ENCODE measurements at places on chromosomes 11 and 22.

GRCh38 chr11:67322049-67322448 lies 18.7 kb downstream of the SSH3 start:
- DNase-seq: no peak

DNA sequence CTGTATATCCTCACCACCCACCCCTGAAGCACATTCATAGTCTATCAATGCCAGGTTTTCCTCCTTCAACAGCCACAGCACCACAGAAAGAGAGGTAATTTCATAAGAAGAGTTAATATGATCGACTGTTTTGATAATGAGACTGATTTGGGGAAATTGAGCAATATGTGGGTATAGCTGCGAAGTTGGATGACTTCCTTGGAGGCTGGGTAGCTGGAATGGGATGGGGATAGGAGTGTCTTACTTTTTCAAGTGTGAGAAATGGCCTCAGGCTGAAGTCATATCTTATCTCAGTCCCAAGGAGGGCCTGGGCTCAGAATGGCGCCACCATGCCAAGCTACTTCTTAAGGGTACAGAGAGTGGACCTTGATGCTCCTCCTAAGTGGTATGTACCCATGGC lies 187.6 kb upstream of the CCDC90B start:
- DNase-seq: no peak

- no peak for DNase-seq
Measured at GRCh38 chr11:83574519-83574918, 288.4 kb upstream of the CCDC90B start.

DNA sequence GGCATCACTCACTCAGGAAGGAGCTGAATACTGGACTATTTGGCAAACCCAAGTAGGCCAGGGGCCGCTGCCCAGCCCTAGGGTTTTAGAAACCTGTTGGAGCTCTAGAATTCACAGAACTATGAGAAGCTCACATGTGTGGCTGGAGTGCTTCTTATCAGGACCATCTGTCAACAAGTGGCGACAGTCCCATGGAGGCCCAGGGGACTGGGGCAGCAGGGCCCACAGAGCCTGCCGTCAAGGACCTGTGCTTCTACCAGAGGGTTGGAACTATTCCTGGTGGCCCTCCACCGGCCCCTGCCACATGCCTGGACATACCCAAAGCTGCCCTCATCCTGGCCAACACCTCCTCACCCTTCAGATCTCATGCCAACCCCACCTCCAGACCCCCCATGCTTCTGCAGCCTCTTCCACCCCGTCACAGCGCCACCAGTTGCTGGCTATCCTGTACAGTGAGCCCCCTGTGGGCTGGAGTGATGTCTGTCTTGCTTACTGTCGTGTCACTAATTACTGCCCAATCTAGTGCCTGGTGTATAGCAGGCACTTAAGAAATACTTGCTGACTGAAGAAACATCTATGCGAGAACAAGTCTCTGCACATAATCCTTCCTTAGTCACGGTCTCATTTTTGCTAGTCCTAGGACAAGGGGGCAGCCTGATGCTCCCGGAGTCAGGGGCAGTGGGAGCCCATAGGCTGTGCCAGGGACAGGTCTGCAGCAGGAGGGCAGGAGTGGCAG lies 27.2 kb upstream of the RASL10A start:
- no peak for DNase-seq

GRCh38 chr11:35179466-35180135 lies 40.6 kb downstream of the CD44 start:
- no peak for DNase-seq

DNA sequence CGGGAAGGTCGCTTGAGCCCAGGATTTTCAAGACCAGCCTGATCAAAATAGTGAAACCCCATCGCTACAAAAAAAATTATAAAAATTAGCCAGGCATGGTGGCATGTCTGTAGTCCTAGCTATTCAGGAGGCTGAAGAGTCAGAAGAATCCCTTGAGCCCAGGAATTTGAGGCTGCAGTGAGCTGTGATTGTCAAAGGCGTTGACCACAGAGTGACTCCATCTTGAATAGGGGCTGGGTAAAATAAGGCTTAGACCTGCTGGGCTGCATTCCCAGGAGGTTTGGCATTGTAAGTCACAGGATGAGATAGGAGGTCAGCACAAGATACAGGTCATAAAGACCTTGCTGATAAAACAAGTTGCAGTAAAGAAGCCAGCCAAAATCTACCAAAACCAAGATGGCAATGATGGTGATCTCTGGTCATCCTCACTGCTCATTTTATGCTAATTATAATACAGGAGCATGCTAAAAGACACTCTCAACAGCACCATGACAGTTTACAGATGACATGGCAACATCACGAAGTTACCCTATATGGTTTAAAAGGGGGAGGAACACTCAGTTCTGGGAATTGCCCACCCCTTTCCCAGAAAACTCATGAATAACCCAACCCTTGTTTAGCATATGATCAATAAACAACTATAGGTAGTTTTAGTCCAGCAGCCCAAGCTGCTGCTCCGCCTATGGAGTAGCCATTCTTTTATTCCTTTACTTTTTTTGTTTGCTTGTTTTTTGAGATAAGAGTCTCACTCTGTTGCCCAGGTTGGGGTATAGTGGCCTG lies 2.8 kb upstream of the RDX start:
- DNase-seq: no peak

DNA sequence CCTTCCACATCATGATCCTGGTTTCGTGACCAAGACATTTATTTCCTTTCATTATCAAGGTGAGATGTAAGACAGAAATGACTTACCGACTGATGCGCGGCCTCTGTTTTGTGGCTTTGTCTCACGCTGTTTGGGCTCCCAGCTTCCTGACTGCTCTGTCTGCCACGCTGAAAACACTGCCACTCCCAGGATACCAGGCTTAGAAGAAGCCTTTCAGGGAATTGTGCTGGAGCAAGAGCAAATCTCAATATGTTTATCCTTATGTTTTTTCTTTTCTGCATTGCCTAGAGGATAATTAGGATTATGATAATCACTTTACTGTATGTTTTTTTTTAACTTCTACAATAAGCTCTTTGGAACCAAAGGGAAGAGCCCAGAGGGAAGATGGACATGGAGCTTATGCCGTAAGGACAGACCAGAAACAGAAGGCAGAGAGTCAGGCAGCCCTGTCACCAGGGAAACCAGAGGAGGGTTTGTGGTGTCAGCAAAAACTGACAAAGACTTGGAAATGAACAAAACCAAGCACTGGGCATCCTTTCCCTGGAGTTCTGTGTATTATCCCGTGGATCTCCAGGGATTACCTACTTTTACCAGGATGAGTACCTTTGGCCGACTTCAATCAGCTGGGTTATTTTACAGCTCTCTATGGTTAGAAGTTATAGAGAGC lies 68.2 kb upstream of the ISX start:
- DNase-seq: no peak

- no peak for DNase-seq
Measured at GRCh38 chr11:7613394-7613720, 59.9 kb downstream of the CYB5R2 start.

DNA sequence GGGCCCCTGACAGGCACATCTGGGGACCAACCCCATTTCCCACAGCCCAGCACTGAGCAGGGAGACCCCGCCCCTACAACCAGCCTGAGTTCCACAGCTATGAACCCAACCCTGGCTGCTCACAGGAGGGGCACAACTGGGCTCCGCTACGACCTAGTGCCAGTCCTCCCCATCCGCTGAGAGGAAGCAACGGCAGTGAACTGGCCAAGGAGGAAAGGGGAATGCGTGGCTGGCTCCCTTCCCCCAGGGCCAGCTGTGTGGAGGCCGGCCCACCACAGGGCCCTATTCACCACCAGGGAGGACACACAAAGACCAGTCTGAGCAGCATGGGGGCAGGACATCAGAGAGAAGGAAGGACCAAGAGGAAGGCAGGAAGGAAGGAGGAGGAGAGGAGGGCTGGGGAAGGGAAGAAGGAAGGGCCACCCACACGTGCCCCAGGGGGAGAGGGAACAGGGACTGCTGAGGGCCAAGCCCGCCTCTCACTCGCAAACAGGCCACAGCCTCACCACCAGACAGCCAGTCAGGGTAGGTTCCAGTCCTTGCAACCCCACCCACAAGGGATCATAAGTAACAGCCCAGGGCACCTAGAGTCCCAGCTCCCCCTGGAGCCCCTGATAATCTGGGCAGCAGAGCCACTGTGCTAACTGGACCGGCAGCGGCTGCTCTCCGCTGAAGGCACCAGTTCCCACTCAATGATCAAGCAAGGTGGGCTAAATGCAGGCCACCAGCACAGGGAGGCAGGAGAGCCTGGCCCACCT lies 8.5 kb upstream of the GAL3ST1 start:
- no peak for DNase-seq

GRCh38 chr11:66782726-66783125 lies 53.7 kb upstream of the SPTBN2 start:
- DNase-seq: no peak

DNA sequence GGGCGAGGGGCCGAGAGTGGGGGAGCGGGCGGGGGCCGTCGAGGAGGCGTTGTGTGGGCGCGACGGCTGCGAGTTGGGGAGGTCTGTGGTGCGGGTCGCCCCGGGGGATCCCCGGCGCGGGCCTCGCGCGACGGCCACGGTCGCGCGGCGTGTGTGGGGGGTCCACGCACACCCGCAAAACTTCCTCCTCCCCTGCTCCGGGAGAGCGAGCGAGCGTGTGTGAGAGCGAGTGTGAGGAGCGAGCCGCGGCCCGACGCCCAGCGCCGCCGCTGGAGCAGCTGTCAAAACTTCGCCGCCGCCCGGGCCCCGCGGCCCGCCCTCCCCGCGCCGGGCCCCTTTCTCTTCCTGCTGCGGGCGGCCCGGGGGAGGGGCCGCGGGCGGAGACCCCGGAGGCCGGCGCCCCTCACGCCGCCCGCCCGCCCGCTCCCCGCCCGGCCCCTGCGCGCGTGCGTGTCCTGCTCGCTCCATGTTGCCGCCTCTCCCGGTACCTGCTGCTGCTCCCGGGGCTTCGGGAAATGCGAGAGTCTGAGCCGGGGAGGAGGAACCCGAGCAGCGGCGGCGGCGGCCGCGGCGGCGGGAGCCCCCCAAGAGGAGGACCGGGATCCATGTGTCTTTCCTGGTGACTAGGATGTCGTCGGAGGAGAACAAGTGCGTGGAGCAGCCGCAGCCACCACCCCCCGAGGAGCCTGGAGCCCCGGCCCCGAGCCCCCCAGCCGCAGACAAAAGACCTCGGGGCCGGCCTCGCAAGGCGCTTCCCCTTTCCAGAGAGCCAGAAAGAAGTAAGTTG lies 9.0 kb upstream of the CCT8L2 start:
- no peak for DNase-seq

DNA sequence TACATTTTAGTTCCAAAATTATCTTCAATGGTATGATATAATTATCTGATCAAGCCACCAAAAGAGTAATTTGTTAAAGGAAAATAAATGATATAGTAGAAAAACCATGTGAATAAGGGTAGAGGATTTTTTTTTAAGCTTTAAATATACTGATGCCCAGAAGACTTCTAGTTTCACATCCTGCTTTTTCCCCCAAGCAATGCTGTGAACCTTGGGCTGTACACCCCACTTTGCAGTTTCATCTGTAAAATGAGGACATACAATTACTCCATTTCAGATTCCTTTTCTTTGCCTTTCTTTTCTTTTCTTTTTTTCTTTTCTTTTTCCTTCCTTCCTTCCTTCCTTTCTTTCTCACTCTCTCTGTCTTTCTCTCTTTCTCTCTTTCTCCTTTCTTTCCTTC lies 1125.4 kb downstream of the DLG2 start:
- DNase-seq: no peak

- no peak for DNase-seq
Measured at GRCh38 chr22:47114813-47115517, 352.5 kb downstream of the TBC1D22A start.

- DNase-seq: no peak
Measured at GRCh38 chr11:14141676-14142075, 179.2 kb downstream of the SPON1 start.

- no peak for DNase-seq
Measured at GRCh38 chr11:14380947-14381561, 22.1 kb upstream of the RRAS2 start.

- no peak for DNase-seq
Measured at GRCh38 chr22:23218867-23219251, 38.5 kb downstream of the BCR start.

DNA sequence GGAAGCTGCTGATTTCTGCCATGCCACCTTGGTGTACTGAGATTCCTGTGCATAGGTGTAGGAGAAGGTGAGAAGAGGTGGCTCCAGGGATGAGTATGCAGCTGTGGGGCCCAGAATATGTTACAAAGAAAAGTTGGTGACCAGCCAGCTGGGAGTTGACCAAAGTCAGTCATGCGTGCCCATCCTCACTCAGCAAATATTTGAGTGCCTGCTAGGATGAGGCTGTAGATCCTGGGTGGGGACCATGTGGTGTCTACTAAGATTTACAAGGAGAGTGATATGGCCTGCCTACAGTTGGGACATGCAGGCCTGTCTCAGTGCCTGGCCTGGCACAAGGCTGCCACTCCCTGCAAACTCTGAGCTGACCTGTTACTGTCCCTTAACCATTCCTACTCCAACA lies 19.4 kb downstream of the RNF185 start:
- no peak for DNase-seq

DNA sequence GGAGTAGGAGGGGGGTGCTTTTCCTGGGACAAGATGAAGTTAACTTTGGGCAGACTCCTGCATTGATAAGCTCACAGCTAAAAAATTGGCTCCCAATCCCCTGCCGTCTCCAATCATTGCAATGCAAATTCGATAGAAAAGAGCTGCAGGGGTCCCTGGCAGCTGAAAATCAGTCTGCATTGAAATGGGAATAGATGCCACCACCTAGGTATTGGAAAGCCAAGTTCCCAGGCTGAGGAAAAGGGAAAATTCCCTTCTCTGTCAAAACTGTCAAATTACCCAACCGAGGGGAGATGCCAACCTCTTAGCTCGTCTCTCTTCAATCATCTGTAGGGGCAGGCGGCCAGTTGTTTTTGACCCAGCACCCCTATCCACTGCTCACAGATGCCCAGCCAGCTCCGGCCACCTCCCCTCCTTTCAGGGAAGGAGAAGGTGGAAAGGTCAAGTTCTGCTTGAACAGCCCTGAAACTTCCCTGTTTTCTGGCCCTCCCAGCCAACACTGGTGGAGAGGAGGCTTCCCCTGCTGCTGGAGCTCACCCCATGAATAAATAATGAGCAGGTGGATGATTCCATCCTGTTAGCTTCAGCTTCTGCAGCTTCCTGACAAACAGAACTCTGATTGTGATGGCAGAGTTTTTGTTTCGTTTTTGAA lies 916.3 kb downstream of the TBC1D22A start:
- no peak for DNase-seq

- no peak for DNase-seq
Measured at GRCh38 chr11:47620836-47621378, 21.5 kb downstream of the MTCH2 start.

Measured in NCI-H1930 (cell line).